ENCODE measurements at places on chromosomes 6 and 20. TPM values are rescaled to one million over a fixed set of nuclear protein-coding genes. Genes with fewer than 3 reads are reported as not detected.

- no peaks in the 10 kb centered on the region for H3K27me3 ChIP-seq
- no peak overlapping the region for H3K27ac ChIP-seq
- H3K4me1 ChIP-seq = peaks cover 2% of the 10 kb centered on the region
- H3K4me3 ChIP-seq = no peak overlapping the region
Observed at GRCh38 chr6:75113446-75113845, 92.4 kb downstream of the COL12A1 start.

GRCh38 chr20:53016534-53017042 lies 44.4 kb downstream of the TSHZ2 start:
- no peak overlapping the region for H3K4me3 ChIP-seq
- no peaks in the 10 kb centered on the region for H3K36me3 ChIP-seq
- H3K27me3 ChIP-seq = no peaks in the 10 kb centered on the region
- DNase-seq = no peak
- H3K27ac ChIP-seq = no peak overlapping the region

GRCh38 chr6:50843842-50844241 lies 25.2 kb downstream of the TFAP2B start:
- no peaks in the 10 kb centered on the region for H3K36me3 ChIP-seq
- peaks cover 19% of the 10 kb centered on the region for H3K27me3 ChIP-seq
- no peak overlapping the region for H3K4me3 ChIP-seq
- H3K27ac ChIP-seq = no peak overlapping the region

Gene NHSL1
- total RNA-seq = 33.0 TPM

DNA sequence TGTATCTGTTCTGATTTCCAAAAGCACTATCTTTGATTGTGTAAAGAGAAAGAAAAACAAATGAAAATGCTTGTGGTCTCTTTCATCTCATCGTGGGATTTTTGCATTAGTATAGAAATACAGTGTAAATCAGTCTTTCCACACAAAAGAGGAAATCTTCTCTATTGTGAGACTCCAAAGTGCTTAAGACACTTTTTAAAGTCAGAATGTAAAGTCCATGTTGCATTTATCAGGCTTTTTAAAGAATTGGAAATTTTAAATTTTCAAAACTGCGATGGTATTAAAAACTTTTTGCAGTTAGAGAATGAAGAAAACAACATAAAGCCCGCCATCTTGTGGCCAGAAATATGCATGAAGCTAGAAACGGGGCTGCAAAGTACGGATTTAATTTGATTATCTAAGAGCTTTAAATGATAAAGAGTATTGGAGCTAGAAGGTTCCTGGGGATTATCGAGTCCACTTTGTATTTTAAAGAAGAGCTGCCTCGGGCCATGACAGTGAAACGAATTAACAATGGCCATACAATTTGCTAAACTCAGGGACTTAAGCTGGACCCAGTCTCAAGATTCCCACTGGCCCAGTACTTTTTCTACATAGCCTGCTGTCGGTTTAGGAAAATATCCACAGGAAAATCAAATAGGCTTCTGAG lies 339.6 kb downstream of the ARHGAP18 start:
- no peaks in the 10 kb centered on the region for H3K4me1 ChIP-seq
- no peak overlapping the region for H3K27ac ChIP-seq

- H3K27ac ChIP-seq = no peak overlapping the region
- H3K4me3 ChIP-seq = no peak overlapping the region
- H3K27me3 ChIP-seq = no peaks in the 10 kb centered on the region
- peaks cover 4% of the 10 kb centered on the region for H3K4me1 ChIP-seq
- no peaks in the 10 kb centered on the region for H3K36me3 ChIP-seq
- DNase-seq = no peak
Observed at GRCh38 chr6:52108128-52108527, 20.7 kb upstream of the PKHD1 start.

Gene BTN1A1
- total RNA-seq = not detected

Gene GATA5
- 6.1 TPM for total RNA-seq

GRCh38 chr6:158718461-158719046 lies 68.7 kb downstream of the SYTL3 start:
- no peak for DNase-seq
- no peaks in the 10 kb centered on the region for H3K36me3 ChIP-seq
- no peak overlapping the region for H3K4me3 ChIP-seq
- no peaks in the 10 kb centered on the region for H3K27me3 ChIP-seq
- no peak overlapping the region for H3K27ac ChIP-seq

- H3K27me3 ChIP-seq = no peaks in the 10 kb centered on the region
- no peak overlapping the region for H3K4me3 ChIP-seq
- no peaks in the 10 kb centered on the region for H3K36me3 ChIP-seq
- no peaks in the 10 kb centered on the region for H3K4me1 ChIP-seq
- H3K27ac ChIP-seq = no peak overlapping the region
- no peak for DNase-seq
Observed at GRCh38 chr6:158754738-158755137, 64.4 kb downstream of the EZR start.

DNA sequence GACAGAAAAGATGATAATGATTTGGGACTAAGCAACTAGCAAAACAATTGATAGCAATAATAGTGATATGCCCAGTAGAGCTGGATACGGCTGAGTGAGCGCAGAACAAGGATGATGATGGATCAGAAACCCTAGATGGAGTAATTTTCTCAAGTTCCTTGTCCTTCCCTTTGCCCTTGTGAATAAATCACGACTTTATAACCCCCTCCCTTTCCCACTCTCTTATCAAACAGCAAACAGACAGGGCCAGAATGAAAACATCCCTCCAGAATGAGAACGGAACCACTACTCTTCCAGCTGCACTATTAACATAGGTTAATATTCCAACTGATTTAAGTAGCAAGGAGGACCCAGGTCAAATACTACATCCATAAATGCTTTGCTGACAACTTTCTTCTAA lies 1.3 kb upstream of the MTFR2 start:
- no peak overlapping the region for H3K27ac ChIP-seq
- H3K27me3 ChIP-seq = no peaks in the 10 kb centered on the region
- H3K36me3 ChIP-seq = no peaks in the 10 kb centered on the region
- no peak overlapping the region for H3K4me3 ChIP-seq

DNA sequence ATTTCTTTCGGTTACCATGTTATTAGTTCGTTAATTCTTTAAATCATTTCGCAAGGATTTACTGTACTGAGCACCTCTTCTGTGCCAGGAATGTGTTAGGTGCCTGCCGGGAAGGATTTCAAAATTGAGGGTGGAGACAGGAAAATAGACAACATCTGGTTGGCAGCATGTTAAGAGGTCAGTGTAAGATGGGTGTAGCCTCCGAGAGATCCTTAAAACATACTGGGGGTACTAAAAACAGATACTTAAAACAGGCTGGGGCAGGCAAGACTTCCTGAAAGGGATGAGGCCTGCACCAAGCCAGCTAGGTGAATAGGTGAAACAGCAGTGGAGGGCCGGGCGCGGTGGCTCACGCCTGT lies 178.0 kb upstream of the SGK1 start:
- DNase-seq = no peak
- no peaks in the 10 kb centered on the region for H3K36me3 ChIP-seq
- peak overlapping the region; percentile 68 for H3K27ac ChIP-seq
- no peak overlapping the region for H3K4me3 ChIP-seq
- H3K27me3 ChIP-seq = no peaks in the 10 kb centered on the region

Gene TAF8
- total RNA-seq = 11.3 TPM

Gene APOM
- 164 TPM for total RNA-seq

Gene PROKR2
- not detected for total RNA-seq

Gene SNAI1
- 0.28 TPM for total RNA-seq

Gene WFDC10B
- not detected for total RNA-seq

Gene CPNE5
- 0.47 TPM for total RNA-seq

Gene ABRACL
- total RNA-seq = 14.2 TPM

DNA sequence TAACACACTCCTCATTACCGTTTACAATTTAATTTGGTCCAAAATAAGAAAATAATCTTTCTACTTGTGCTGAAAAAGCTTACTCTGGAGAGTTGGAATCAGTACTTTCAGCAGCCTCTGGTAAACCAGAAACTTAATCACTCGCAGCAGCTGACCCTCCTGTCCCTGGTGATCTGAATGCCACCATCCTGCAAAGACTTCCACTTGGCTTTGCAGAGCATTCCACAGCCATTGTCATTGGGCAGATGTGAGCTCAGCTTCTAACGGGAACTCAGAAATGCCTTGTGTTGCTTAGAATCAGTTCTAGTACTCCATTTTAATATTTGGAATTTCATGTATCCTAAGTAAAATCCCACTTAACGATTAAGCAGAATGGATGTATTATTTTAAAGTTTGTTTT lies 59.7 kb downstream of the PHACTR1 start:
- no peaks in the 10 kb centered on the region for H3K4me1 ChIP-seq
- no peak overlapping the region for H3K4me3 ChIP-seq
- H3K27ac ChIP-seq = no peak overlapping the region
- H3K36me3 ChIP-seq = no peaks in the 10 kb centered on the region
- no peaks in the 10 kb centered on the region for H3K27me3 ChIP-seq
- DNase-seq = no peak

Gene NANP
- total RNA-seq = 5.0 TPM

DNA sequence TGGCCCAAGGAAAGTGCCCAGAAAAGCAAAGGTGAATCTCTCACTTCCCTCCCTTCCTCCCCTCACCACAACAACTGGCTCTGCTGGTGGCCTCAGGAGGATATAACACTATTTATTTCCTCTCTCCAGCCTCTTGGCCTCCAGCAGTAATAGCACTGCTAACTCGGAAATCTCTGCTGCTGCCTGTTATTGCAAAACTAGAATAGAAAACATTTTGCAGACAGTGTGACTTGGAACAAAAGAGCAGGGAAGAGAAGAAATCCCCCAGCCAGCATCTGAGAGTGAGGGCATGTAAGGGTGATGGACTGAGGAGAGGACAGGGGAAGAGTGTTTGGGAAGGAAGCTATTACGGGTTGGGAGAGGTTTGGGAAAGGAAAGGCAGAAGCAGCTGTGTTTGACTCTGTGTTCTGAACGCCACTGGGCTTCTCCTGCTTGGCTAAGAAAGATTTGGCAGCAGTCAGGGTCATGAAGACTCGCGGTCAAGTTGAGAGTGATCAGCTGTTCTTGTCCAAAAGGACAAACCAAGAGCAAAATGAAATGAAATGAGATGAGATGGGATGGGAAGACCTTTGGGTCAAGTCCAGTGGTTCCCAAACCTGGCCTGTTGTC lies 81.0 kb upstream of the SNX9 start:
- H3K27me3 ChIP-seq = no peaks in the 10 kb centered on the region
- no peak overlapping the region for H3K4me3 ChIP-seq
- H3K4me1 ChIP-seq = no peaks in the 10 kb centered on the region
- no peak overlapping the region for H3K27ac ChIP-seq
- DNase-seq = no peak

- H3K36me3 ChIP-seq = no peaks in the 10 kb centered on the region
- H3K27ac ChIP-seq = no peak overlapping the region
- H3K27me3 ChIP-seq = no peaks in the 10 kb centered on the region
- H3K4me1 ChIP-seq = no peaks in the 10 kb centered on the region
- no peak overlapping the region for H3K4me3 ChIP-seq
- no peak for DNase-seq
Observed at GRCh38 chr6:20559924-20560551, 25.8 kb downstream of the CDKAL1 start.

Measured in liver (tissue), 10 donors.